ENCODE measurements at places on chromosomes 7 and 10. TPM values are rescaled to one million over a fixed set of nuclear protein-coding genes. Genes with fewer than 3 reads are reported as not detected.

DNA sequence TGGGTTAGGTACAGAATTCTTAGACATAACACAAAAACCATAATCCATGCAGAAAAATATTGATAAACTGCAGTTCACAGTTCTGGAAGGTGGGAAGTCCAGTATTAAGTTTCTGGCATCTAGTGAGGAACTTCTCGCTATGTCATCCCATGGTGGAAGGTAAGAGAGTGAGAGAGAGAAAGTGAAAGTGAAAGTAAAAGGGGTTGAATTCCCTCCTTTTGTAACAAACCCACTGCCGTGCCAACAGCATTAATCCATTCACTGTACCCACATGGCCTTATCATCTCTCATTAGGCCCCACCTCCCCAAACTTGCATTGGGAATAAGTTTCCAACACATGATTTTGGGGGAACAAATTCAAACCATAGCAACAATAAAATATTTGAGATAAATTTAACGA, 17.1 kb downstream of the ZNF485 start:
- H3K36me3 ChIP-seq = peaks cover 10% of the 10 kb centered on the region
- H3K27ac ChIP-seq = peak overlapping the region; percentile 42
- no peaks in the 10 kb centered on the region for H3K27me3 ChIP-seq
- peaks cover 9% of the 10 kb centered on the region for H3K4me1 ChIP-seq
- DNase-seq = no peak

DNA sequence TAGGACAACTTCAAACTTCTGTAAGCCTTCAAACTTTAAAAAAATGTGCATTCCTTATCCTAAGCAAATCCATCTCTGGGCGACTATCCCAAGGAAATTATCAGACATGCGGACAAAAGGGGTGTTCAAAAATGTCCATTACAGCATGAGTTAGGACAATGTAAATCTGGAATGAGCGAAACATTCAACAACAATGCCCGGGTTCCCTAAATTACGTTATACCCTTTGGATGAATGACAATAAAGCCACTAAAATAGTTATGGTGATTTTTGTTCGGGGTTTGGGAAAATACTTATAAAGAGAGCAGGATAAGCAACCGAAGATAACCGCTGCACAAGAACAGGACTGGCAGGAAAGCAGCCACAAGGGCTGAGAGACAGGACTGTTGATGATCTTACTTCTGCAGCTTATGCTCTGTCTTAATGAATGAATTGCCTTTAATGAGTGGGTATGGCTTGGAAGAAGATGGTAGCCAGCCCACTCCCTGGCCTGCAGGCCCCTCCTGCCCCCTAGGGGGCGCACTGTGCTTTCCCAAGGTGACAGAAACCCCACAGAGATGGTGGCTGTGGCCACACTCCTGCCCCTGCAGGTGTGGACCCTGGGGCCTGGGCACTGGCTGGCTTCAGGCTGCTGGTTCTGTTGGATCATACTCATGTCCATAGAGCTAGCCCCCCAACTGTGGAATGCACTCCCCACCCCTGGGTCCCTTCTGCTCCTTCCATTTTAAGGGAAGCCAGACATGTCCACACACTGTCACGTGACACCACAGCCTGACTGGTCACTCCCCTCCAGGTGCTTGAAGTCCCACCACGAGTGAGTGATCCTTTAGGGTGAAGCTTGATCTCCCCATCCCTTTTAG, 45.0 kb downstream of the ZCCHC24 start:
- peaks cover 4% of the 10 kb centered on the region for H3K27me3 ChIP-seq
- H3K36me3 ChIP-seq = no peaks in the 10 kb centered on the region
- H3K4me3 ChIP-seq = no peak overlapping the region
- H3K4me1 ChIP-seq = no peaks in the 10 kb centered on the region

GRCh38 chr7:40267583-40267982, 132.8 kb downstream of the SUGCT start:
- H3K4me1 ChIP-seq = peaks cover 3% of the 10 kb centered on the region
- no peaks in the 10 kb centered on the region for H3K36me3 ChIP-seq
- no peaks in the 10 kb centered on the region for H3K27me3 ChIP-seq
- no peak overlapping the region for H3K27ac ChIP-seq

The FGFBP3 gene
- 2.4 TPM for total RNA-seq

The FAM241B gene
- total RNA-seq = 12.1 TPM

The AKR1C4 gene
- not detected for total RNA-seq

The EPHB6 gene
- total RNA-seq = 3.0 TPM

The WNT2 gene
- total RNA-seq = not detected

DNA sequence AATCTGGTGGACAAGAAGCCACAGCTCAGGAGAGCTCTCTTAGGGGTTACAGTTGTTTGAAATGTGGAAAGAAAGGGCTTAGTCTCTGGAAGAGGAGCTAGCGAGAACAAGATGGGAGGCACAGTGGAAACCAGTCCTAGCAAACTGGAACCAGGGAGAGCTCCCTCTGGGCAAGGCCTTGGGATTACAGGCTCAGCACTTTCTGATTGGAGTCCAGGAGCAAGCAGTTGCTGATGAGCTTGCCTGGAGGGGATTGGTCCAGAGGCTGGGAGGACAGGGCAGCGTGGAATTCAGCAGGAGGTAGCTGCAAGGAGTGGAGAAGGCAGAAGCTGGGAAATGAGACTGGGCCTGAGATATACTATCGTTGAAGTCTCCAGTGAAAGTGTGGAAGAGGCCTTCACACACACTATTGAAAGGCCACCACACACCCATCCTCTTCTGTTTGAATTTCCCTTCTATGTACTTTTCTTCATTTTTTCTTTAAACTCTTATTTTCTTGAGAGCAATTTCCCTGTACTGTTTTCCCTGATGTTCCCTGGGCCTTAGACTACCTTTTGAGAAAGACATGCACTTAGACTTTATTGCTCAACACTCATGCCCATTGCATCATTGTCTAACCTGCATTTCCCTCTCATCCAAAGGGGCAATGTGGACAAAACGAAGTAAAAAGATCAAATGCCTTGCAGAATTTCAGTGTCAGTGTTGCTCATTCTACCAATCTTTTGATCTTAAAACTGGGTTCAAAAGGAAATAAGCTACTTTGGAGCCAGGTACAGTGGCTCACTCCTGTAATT, 57.8 kb upstream of the LANCL2 start:
- peaks cover 2% of the 10 kb centered on the region for H3K36me3 ChIP-seq
- H3K27me3 ChIP-seq = peaks cover 22% of the 10 kb centered on the region
- DNase-seq = no peak

- no peak for DNase-seq
- no peaks in the 10 kb centered on the region for H3K27me3 ChIP-seq
- peak overlapping the region; percentile 98 for H3K27ac ChIP-seq
- H3K4me3 ChIP-seq = peak overlapping the region; percentile 99
These were observed 2.2 kb downstream of the IKZF1 start for GRCh38 chr7:50306494-50307367.

GRCh38 chr7:87116315-87116714, 35.9 kb upstream of the DMTF1 start:
- H3K27me3 ChIP-seq = no peaks in the 10 kb centered on the region
- H3K4me1 ChIP-seq = no peaks in the 10 kb centered on the region
- no peak overlapping the region for H3K27ac ChIP-seq
- H3K4me3 ChIP-seq = no peak overlapping the region
- no peaks in the 10 kb centered on the region for H3K36me3 ChIP-seq

DNA sequence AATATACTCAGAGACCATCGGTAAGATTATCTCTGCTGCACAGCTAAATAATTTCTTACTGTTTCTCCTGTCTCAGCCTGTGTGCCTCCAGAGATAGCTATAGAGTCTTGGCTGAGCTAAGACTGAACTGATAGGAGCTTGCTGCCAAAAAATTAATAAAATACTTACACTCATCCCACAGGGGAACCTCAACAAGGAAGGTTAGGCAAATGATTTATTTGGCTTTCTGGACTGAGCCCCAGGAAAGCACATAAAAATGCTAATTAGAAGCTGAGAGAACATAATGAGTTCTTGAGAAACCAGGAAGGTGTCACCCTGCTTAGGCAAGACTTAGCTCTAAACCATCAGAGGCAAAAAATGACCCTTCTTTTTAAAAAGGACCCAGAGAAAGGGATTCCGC, 534.5 kb downstream of the TNS3 start:
- H3K27me3 ChIP-seq = no peaks in the 10 kb centered on the region
- H3K4me1 ChIP-seq = no peaks in the 10 kb centered on the region
- no peaks in the 10 kb centered on the region for H3K36me3 ChIP-seq
- H3K4me3 ChIP-seq = no peak overlapping the region
- no peak for DNase-seq

DNA sequence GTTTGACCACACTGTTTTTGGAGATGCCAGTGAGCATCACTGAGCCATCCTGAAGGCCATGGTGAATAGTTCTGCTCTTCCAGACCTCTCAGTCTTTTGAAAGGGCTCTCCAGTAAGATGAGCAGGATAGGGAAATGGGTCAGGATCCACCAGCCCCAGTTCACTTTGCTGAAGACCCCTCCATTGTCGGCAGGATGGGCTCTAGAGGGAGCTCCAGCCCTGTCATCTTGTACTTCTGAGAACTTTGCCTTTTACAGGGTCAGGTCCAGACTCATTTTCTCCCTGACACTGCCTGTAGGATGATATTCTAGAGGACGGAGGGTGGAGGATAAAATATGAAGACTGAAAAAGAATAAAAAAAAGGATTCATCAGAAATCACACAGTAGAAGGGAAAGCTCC, 13.1 kb downstream of the LHFPL3 start:
- peaks cover 4% of the 10 kb centered on the region for H3K27me3 ChIP-seq
- H3K36me3 ChIP-seq = no peaks in the 10 kb centered on the region
- no peak for DNase-seq
- no peak overlapping the region for H3K27ac ChIP-seq
- H3K4me1 ChIP-seq = no peaks in the 10 kb centered on the region

DNA sequence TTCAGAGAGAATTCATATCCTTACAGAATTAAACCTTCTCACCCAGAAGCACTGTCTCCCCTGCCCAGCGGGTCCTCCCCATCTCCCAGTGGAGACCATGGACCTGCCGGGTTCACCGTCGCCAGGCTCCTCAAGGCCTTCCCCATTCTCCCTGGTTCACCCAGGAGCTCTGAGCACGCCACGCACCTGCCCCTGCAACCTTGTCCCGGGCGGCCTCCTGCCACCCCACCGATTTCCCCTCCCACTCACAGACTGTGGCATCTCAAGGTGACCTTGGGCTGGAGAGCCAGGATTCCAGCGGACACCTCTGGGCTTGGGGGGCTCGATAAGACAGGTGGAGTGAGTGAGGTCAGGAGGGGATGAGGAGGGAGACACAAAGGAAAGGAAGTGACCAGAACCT, 135.3 kb downstream of the PTPRN2 start:
- H3K36me3 ChIP-seq = no peaks in the 10 kb centered on the region
- DNase-seq = no peak
- H3K27ac ChIP-seq = no peak overlapping the region
- no peaks in the 10 kb centered on the region for H3K4me1 ChIP-seq
- H3K4me3 ChIP-seq = no peak overlapping the region

DNA sequence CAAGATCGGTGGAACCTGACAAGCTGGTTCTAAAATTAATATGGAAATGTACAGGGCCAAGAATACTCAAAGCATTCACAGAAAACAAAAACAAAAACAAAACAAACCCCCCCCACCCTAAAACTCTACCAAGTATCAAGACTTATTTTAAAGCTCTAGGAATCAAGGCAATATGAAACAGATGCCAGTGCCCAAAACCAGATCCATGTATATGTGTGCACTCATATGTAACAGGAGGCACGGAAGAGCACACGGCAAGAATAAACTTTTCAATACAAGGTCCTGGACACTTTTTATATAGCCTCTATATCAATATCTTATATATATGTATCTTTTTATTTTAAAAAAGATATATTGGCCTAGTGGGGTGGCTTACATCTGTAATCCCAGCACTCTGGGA, 35.5 kb downstream of the KDM7A start:
- peaks cover 19% of the 10 kb centered on the region for H3K4me1 ChIP-seq
- DNase-seq = no peak
- H3K4me3 ChIP-seq = no peak overlapping the region

The SPDYE16 gene
- 0.14 TPM for total RNA-seq

The ASB10 gene
- total RNA-seq = not detected

The GPR37 gene
- not detected for total RNA-seq

DNA sequence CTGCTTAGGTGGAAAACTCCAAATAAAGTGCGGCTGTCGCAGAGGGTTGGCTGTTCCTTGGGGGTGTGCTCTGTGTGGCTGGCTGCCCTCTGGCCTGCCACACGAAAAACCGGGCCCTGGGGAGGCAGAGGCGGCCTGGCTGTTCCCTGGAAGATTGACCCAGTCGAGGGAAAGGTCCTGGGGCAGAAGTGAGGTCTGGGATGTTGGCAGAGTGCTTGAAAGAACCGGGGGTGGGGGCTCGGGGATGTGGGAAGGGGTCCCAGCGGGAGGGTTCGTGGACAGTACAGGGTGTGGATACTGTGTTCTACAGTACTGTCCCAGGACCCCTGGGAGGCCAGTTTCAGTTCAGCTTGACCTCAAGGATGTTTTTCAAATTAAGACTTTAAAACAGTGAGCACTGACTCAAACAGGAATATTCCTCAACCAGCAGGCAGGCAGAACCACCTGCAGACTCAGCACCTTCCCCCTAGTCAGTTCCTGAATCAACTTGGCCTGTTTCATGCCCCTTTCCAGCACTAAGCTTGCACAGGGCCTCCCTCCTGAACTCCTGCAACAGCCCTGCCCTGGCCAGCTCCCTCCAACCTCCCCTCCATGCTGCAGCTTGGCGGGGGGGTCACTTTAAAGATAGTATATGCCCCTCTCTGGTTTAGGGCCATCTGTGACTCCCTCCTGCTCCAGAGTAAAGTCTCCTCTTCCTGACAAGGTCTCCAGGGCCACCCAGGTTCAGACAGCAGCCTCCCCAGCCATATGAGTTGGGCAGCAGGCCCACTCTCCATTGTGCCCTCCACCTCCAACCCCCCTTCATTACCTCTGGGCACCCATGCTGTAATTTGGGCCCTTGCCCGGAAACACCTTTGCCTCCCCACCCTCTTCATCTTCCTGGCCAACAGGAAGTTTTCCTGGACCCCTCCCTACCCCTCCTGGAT, 3.2 kb upstream of the ATP6V1F start:
- no peaks in the 10 kb centered on the region for H3K27me3 ChIP-seq
- no peak overlapping the region for H3K27ac ChIP-seq
- H3K4me3 ChIP-seq = no peak overlapping the region
- H3K4me1 ChIP-seq = peaks cover 10% of the 10 kb centered on the region

DNA sequence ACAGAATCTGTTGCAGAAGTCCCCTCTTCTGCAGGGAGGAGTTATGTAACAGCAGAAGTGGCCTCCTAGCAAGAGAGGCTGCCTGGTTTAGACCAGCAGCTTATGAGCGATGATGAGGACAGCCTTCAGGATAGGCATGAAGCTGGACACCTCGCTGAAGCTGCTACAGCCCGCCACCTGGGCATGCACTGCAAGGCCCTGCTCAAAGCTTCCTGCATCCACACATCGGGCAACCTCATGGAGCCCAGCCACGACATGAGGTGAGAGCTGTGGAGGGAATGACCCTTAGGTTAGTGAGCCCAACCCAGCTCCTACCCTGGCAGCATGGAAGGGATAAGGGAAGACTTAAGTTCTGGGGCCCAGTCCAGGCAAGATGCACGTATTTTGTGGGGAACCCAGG, 24.7 kb downstream of the WNT8B start:
- no peaks in the 10 kb centered on the region for H3K27me3 ChIP-seq
- no peak overlapping the region for H3K4me3 ChIP-seq
- peaks cover 80% of the 10 kb centered on the region for H3K36me3 ChIP-seq
- peaks cover 23% of the 10 kb centered on the region for H3K4me1 ChIP-seq
- no peak for DNase-seq

The CYP3A7 gene
- not detected for total RNA-seq
